ENCODE measurements at places on chromosomes 5 and 9.

DNA sequence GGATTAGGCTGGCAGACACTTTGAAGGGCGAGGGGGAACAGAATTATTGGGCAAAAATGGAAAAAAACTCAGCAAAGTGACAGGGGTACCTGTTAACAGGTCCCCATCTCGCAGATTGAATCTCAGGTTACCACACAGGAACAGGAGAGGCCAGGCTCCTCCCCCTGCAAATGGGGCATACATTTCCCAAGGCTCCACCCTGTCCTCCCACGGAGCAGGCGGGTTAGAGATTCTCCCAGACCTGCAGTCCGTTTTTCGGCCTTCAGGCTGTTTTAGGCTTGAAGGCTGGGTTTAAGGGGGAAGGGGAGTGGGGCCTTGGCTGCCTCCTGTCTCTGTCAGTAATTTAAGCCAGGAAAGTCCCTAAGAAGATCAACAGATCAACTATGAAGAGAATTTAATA lies 42.7 kb downstream of the LRRC70 start:
- no peak for DNase-seq

GRCh38 chr5:180338001-180338707 lies 15.0 kb downstream of the GFPT2 start:
- no peak for DNase-seq

DNA sequence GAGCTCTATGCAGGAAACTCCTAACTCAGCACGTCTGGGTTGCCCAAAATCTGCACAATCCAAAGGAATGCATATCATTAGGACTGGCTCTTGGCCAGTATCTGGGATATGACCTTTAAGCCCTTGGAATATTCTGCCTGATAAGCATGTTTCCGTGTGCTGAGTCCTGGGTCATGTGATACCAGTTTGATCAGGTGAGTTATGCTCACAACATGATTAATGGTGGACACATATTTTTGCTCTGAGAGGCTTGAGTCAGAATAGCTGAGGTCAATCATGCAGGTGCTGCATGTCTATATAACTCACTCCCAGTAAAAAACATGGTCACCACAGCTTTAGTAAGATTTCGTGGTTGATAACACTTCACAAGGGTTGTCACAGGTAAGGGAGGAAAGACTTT lies 408.8 kb downstream of the YTHDC2 start:
- DNase-seq = no peak

- no peak for DNase-seq
Observed at GRCh38 chr5:83688281-83688680, 32.4 kb downstream of the HAPLN1 start.

DNA sequence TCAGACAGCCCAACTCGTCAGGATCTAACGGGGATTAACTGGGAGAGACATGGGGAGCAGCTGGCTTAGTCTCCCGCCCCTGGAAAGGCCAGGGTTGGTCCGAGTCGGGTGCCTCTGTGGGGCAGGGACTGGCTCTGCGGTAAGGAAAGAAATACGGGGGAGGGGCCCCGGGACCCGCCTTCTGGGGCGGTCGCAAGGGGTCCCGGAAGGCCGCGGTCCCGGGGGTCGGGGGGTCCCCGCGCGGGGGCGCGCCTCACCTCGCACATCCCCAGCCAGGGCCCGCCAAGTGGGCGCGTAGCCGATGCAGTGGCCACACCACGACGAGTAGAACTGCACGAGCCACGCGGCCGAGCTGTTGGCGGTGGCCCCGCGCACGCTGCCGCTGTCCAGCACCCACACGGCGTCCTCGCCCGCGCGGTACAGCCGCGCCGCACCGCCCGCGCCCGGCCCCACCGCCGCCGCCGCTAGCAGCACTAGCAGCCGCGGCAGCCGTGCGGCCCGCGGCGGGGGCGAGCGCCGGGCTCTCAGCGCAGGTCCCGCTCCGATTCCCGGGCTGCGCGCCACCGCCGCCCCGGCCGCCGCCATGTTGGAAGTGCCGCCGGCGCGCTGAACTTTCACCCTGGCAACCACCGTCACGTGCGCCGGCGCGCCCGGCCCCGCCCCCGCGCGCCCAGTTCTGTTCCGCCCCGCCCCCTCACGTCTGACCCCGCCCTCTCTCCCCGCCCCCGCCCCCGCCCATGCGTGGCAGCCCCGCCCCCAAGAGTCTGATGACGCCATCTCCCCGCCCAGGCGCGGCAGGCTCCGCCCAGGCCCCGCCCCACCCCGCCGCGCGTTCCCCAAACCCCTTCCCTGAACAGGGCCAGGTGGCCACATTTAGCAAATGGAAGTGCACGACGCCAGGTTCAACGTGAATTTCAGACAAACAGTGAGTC lies at the start of gene QSOX2:
Gene QSOX2, minus strand, starts transcription at position 594 of the 932 bp plus-strand sequence. Its CDS starts 9 bp downstream, at position 585.
- DNase-seq = peak; percentile 88

DNA sequence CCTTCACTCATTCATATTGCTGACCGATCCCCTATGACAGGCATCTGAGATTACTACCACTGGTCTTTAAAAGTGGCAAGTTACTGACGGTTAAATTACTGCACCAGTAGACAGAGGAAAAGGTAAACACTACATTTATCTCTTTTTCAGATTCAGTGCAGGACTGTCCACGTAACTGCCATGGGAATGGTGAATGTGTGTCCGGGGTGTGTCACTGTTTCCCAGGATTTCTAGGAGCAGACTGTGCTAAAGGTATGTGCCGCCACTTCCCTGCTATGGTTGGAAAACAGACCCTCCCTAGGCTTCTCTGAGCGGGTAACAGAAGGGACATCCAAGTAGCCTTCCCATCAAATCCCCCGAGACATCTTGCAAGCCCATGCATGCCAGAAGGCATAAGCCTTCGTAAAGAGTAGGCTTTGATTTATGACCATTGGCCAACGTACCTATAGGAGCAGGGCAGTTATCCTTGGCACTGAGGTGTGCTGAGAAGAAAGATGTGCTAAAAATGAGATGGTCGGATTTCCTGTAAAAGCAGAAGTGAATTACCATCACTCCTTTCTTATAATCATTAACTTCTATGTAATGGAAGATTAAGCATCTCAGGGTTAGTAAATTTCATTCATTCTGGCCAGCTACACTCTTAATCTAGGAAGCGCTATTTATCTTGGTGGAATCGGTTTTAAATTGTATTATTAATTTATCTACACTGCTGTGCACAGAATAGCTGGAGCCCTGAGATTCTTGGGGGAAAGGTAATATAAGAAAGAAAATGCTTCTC lies 193.4 kb upstream of the WWC1 start:
- DNase-seq = no peak

- DNase-seq = no peak
Observed at GRCh38 chr5:141633871-141634561, 2.6 kb downstream of the HDAC3 start.

GRCh38 chr5:39876146-39876545 lies 451.4 kb upstream of the DAB2 start:
- DNase-seq = no peak

- no peak for DNase-seq
Observed at GRCh38 chr9:131826053-131826452, 86.2 kb upstream of the RAPGEF1 start.

GRCh38 chr5:135626636-135627035 lies 47.8 kb upstream of the CXCL14 start:
- no peak for DNase-seq

DNA sequence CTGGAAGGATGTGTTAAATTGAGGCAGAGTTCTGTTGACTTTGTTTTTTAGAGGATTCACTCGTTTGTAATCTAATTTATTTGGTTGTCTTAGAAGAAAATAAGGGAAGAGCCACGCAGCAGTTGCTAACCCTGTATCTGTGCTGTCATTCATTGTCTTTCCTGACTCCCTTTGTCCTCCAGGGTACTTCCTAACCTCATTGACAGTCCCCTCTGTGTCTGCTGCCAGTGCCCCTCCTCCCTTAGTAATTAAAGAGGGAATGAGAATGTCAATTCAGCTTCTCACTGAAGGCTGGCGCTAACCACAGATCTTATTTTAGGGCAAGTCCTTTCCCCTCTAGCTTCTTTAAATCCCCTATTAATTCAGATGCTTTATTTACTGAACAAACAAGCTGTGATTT lies 84.0 kb downstream of the MAST4 start:
- no peak for DNase-seq

- no peak for DNase-seq
Observed at GRCh38 chr5:6378766-6379103, 388 bp upstream of the MED10 start.

- DNase-seq = no peak
Observed at GRCh38 chr5:42991404-42992087, 48.6 kb downstream of the ANXA2R start.

- DNase-seq = no peak
Observed at GRCh38 chr5:160284291-160284873, 28.0 kb downstream of the CCNJL start.

DNA sequence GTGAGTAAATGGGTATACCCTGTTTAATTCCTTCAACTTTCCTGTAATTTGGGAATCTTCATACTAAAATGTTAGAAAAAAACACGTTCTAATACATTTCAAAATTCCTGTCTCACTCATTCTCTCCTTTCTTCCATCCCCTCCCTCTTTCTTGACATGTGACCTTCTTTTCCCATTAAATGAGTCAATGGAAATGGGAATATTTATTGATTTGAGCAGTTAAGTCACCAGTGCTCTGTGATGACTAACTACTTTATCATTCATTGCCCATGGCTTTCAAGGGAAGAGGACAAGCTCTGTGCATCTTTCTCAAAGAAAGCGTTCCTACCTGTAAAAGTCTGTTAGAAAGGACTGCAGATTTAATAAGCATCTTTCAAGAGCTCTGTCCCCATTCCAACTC lies 144.4 kb upstream of the MAP3K1 start:
- DNase-seq = no peak

DNA sequence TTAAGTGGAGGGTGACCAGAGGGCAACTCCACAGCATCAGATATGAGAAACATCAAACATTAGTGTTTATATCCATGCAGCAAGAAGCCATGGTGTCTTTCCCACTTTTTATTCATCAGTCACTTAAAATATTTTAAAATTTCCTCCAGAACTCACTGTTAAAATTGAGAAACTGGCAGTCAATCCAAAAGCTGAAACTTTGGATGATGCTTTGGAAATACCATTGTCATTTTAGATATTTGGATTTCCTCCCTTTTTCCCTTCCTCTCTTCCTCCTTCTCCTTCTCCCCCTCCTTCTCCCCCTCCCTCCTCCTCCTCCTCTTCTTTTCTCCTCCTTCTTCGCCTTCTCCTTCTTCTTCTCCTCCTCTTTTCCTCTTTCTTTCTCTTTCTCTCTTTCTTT lies 33.1 kb upstream of the NTRK2 start:
- no peak for DNase-seq

- no peak for DNase-seq
Observed at GRCh38 chr5:130605234-130605633, 559.8 kb downstream of the HINT1 start.

Data from activated CD4-positive, alpha-beta T cell treated with anti-CD3 and anti-CD28 coated beads for 48 hours (primary cell).